Transverse colon (tissue), 4 donors: ENCODE measurements at places on chromosomes 5 and 9. TPM values are rescaled to one million over a fixed set of nuclear protein-coding genes. Genes with fewer than 3 reads are reported as not detected.
A peak's percentile ranks its signal among the peaks of the same experiment; 100 is the strongest.

DNA sequence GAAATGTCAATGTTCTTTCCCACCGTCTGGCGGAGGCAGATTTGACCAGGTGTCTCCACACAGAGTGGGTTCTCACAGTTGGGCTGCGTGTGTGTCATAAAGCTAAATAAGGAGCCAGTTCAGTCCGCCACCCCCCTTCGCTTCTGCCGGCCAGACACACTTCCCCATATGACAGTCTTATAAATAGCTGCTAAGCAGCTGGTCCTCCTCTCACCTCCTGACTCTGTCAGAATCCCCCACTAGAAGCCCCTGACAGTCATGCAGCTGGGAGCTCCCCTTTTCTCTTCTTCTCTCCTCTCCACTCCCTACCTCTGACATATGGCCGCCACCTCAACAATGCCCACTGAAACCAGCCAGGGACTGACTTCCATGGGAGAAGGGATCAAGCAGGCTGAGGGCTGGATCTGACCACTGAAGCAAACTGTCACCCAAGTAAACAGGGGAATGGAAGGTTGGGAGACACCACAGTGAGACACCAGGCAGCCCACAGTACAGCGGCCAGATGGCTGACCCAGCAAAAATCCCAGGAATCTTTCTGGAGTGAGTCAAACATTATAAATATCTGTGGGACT, 141.9 kb upstream of the EFNA5 start:
- DNase-seq = no peak

- no peak for DNase-seq
These were observed 1.2 kb downstream of the HOMER1 start for GRCh38 chr5:79512471-79513307.

DNA sequence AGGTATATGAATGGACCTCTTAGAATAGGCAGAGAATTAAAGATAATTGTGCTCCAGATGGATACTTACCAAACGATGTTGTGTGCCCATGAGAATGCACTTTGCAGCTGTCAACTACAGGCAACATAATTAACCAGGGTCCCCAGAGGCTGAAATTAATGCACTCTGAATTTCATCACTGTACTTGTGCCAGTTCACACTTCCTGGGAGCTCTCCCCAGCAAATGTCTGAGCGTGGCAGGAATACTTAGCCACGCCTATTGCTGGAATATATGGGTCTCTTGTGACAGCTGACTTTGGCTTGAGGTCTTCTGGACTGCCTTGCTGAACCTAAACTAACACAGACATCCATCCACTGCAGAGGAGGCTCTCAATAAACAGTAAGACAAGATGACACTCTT, 11.9 kb upstream of the C1QTNF2 start:
- no peak for DNase-seq

Gene LCN15
- total RNA-seq = 11.9 TPM

- DNase-seq = no peak
These were observed 299.1 kb upstream of the PRR16 start for GRCh38 chr5:120164986-120165385.

- no peak for DNase-seq
These were observed 789 bp downstream of the DOK3 start for GRCh38 chr5:177508837-177509236.

- no peak for DNase-seq
These were observed 26.0 kb downstream of the SERINC5 start for GRCh38 chr5:80229902-80230255.

DNA sequence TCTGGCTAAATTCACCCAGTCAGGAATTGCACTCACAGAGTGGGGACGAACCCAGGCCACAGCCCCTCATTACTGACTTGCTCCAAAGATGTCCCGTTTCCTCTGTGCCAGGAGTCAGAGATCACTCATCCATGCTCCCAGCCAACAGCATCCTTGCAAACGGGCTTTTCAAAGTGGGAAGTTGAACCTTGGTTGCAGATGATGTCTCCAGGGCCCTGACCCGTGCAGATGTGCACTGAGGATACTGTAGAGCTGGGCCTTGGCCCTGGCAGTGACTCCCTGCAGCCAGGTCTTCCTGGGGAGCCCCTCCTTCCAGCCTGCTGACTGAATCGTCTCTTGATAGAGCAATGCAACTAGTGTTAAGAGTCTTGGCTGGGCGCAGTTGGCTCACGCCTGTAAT, 22.3 kb downstream of the TCF7 start:
- peak; percentile 3 for DNase-seq

Gene IL9
- total RNA-seq = not detected

Gene GFI1B
- not detected for total RNA-seq

Gene KIF27
- 5.2 TPM for total RNA-seq

DNA sequence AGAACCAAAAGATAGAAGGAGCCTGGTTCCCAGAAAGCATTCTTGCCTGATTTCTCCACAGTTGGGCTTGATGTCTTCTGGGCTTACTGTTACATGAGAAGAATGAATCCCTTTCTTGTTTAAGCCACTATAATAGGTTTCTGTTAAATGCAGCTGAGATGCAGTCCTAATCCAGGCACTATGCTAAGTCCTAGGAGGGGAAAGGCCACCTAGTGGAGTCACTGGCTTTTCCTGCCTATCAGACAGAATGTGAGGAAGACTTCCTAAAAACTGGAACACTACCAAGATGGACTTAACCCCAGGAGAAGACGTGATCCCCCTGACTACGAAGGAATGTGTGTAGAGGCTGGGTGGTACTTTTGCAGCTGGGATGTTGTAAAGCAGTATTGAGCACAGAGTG, 34.3 kb upstream of the FSD1L start:
- DNase-seq = peak; percentile 23

Gene RBM27
- total RNA-seq = 17.7 TPM

GRCh38 chr9:122904466-122904822, 715 bp downstream of the RC3H2 start:
- DNase-seq = peak; percentile 31

Gene SOHLH1
- not detected for total RNA-seq

GRCh38 chr9:22374051-22374450, 72.6 kb upstream of the DMRTA1 start:
- DNase-seq = no peak

GRCh38 chr9:133342570-133342969, 5.4 kb downstream of the MED22 start:
- no peak for DNase-seq

GRCh38 chr9:121200356-121200755, 1.3 kb downstream of the RAB14 start:
- peak; percentile 17 for DNase-seq

Gene CDH6
- total RNA-seq = 1.1 TPM

- no peak for DNase-seq
These were observed 717.1 kb downstream of the CDH9 start for GRCh38 chr5:26321278-26321677.

GRCh38 chr5:65512170-65512937, 30.6 kb upstream of the ADAMTS6 start:
- DNase-seq = no peak

GRCh38 chr5:167296661-167297060, 994.8 kb upstream of the WWC1 start:
- peak; percentile 8 for DNase-seq
